ENCODE measurements at places on chromosomes 2 and 18. TPM values are rescaled to one million over a fixed set of nuclear protein-coding genes. Genes with fewer than 3 reads are reported as not detected.

RFTN2 gene
- total RNA-seq = 0.05 TPM

UGT1A1 gene
- 26.7 TPM for total RNA-seq

SCN9A gene
- 6.1 TPM for total RNA-seq

AMER3 gene
- total RNA-seq = not detected

MYOM1 gene
- 20.4 TPM for total RNA-seq

PSMA8 gene
- total RNA-seq = not detected

NT5DC4 gene
- 13.6 TPM for total RNA-seq

CCDC195 gene
- not detected for total RNA-seq

CSRNP3 gene
- 0.86 TPM for total RNA-seq

SLC11A1 gene
- 0.12 TPM for total RNA-seq

All from Calu3 (cell line).